ENCODE measurements at places on chromosomes 4 and X.

DNA sequence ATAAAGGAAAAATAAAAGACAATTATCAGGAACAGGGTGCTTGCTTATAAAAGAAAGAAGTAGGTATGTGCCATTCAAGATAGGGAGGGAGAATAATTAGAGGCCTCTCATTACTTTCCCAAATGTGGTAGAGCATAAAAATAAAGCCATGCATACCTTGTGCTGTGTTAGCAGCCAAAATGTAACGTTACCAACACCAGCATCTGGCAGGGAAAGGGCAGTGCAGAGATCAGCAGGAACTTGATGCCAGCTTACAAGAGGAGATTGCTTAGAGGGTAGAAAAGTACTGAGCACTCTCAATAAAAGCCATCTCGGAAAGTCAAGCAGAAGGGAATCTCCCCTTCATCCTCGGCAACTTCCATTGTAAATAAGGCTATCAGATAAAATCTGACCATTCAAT is 195.6 kb downstream of the RASL11B start:
- H3K4me3 ChIP-seq, result no peak overlapping the region
- no peaks in the 10 kb centered on the region for H3K27me3 ChIP-seq
- DNase-seq, result no peak
- no peaks in the 10 kb centered on the region for H3K36me3 ChIP-seq

DNA sequence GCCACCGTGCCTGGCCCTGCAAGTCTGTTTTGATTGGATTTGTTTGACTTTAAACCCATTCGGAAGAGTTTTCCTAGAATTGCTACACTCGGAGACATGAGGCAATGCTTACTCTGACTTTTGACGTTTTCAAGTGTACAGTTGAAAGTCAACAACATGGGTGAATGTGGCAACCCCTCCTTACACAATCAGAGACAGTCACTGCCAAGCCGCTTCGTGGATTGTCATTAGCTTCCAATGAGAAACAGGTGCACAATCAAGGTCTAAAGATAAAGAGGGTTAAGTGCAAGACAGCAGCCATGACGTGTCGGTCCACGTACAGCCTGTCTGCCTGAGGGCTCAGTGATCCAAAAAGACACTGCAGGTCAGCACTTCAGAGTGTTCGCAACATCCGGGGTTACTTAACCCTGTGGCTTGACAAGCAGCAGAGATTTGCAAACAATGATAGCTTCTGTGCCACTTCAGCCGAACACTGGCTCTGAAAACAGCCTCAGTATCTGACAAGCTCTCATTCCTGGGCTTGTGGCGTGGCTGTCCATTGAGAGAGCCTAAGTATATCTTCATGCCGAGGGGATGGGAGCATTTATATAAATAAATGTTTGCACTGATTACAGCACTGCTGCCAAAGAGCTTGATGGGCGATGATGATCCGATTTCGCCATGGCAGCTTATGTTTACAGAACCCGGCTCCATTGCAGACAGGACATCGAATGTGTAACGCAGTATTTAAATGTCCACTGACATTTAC is 180.0 kb downstream of the DHRSX start:
- H3K4me3 ChIP-seq, result no peak overlapping the region
- no peak overlapping the region for H3K27ac ChIP-seq
- no peak for DNase-seq
- H3K36me3 ChIP-seq, result no peaks in the 10 kb centered on the region

DNA sequence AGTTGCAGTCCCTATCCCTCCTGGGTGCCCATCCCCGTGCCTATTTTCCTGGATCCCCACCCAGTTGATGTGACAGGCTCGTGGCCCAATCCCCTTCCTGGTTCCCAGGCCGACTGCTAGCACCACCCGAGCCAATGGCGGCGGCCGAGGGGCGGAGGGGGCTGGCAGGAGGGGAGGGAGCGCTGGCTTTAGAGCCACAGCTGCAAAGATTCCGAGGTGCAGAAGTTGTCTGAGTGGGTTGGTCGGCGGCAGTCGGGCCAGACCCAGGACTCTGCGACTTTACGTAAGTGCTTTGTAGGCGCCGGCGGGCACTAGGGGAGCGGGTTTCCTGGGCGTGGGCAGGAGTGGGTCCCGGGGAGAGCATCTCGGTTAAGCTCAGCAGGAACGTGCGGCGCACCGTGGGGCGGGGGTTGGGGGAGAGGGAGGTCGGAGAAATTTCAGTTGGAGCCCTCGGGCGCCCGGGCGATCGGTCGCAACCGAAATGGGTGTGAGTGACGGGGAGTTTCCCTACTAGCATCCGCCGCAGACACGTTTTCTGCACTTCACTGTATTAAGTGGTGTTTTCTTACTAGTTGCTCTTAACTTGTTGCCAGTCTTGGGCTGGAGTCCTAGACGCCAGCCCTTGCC is at the start of gene PLS3:
PLS3 (plus strand) TSS at position 197 of the 627 bp plus-strand sequence. CDS start 49,077 bp downstream, outside the sequence.
- 0 out of 2 replicates have a peak, but pooled peaks cover 12% of the 10 kb centered on the region for H3K36me3 ChIP-seq
- DNase-seq, result peak; percentile 78

- H3K4me3 ChIP-seq, result no peak overlapping the region
- H3K36me3 ChIP-seq, result no peaks in the 10 kb centered on the region
- no peak overlapping the region for H3K27ac ChIP-seq
- no peaks in the 10 kb centered on the region for H3K27me3 ChIP-seq
Observed at GRCh38 chrX:113980953-113981352, 602.9 kb upstream of the HTR2C start.

GRCh38 chr4:139848028-139848427 is 182.4 kb downstream of the MGST2 start:
- peaks cover 13% of the 10 kb centered on the region for H3K4me1 ChIP-seq
- no peak for DNase-seq
- no peak overlapping the region for H3K4me3 ChIP-seq
- no peak overlapping the region for H3K27ac ChIP-seq
- H3K36me3 ChIP-seq, result no peaks in the 10 kb centered on the region
- H3K27me3 ChIP-seq, result no peaks in the 10 kb centered on the region

DNA sequence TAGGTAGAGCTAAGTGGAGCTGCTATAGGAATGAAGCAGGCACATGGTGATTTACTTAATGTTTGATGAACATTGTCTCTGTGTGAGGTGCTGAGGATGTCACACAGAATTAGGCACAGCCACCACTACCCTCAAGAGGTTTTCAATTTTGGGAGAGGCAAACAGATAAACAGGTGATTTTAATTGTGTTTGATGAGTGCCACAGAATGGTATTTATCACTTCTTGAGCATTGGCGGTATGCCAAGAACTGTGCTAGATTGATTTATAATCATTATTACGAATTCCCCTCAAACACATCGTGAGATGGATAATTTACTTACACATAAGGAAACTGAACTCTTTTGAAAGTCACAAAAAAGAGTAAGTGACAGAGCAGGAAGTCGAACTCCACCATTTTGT is 74.8 kb downstream of the FREM3 start:
- H3K27ac ChIP-seq, result no peak overlapping the region
- DNase-seq, result no peak
- H3K4me1 ChIP-seq, result no peaks in the 10 kb centered on the region
- no peak overlapping the region for H3K4me3 ChIP-seq
- H3K36me3 ChIP-seq, result no peaks in the 10 kb centered on the region

DNA sequence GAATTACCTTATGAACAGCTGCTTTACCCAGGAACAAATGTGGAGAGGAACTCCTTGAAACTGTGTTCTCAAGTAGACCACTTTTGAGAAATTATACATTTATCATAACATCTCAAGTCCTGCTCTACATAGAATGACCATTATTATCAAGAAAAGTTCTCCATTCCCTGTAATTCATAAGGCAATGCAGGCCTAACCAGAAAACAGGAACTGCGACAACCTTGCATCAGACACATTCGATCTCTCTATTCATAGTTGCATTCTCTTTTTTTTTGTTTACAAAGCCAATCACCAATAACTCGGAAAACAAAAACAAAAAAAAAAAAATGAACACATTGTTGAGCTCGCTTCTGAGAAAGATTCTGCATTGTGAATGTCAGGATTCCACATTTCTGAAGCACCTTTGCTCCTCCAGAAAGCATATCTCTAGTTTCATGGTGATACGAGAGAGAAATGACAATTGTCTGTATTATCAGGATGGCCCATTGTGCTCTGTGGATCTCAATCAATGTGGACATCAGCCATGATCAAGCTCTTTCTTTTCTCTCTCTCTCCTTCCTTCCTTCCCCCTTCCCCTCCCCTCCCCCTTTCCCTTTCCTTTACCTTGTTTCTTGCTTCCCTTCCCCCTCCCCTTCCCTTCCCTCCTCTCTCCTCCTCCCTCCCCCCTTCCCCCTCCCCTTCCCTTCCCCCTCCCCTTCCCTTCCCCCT is 32.4 kb upstream of the CD99 start:
- no peaks in the 10 kb centered on the region for H3K4me1 ChIP-seq
- H3K4me3 ChIP-seq, result no peak overlapping the region
- no peak for DNase-seq
- no peak overlapping the region for H3K27ac ChIP-seq
- H3K36me3 ChIP-seq, result no peaks in the 10 kb centered on the region
- H3K27me3 ChIP-seq, result no peaks in the 10 kb centered on the region

DNA sequence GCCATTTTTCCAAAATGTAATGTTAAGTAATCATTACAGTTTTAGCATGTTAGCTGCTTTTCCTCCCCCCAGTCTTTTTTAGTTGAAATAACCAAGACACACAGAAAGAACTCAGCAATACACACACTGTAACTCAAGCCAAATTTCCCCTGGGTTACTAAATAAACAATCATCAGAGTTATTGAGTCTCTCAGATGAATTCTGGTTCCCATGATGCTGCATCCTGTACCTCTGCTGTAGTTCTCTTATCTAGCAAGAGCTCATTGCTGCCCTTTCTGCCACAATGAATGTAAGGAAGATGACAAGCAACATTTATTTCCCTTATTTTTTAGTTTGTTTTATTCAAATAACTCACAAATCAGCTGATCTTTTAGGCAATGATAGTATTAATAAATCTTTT is 185.1 kb downstream of the ARHGAP6 start:
- no peaks in the 10 kb centered on the region for H3K36me3 ChIP-seq
- peaks cover 19% of the 10 kb centered on the region for H3K4me1 ChIP-seq
- H3K27ac ChIP-seq, result no peak overlapping the region
- H3K4me3 ChIP-seq, result no peak overlapping the region

DNA sequence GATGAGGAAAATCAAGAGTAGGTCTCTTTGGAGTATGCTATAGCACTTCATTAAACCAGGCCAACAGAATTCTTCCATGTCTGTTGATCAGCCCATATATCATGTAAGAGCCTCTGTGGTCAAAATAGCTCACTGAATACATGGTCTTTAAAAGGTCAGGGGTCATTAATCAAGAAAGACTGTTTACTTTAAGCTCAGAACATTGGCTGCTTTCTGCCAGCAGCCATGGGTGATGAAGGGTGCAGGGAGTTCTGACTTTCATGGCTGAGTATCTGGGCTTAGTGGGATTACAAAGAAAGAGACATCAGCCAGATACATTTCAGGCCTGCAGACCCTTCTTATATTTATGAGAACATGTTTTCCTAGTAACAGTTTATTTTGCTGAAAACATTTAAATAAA is 7.1 kb upstream of the C4orf54 start:
- no peak overlapping the region for H3K4me3 ChIP-seq
- no peak overlapping the region for H3K27ac ChIP-seq
- no peaks in the 10 kb centered on the region for H3K4me1 ChIP-seq
- no peak for DNase-seq

DNA sequence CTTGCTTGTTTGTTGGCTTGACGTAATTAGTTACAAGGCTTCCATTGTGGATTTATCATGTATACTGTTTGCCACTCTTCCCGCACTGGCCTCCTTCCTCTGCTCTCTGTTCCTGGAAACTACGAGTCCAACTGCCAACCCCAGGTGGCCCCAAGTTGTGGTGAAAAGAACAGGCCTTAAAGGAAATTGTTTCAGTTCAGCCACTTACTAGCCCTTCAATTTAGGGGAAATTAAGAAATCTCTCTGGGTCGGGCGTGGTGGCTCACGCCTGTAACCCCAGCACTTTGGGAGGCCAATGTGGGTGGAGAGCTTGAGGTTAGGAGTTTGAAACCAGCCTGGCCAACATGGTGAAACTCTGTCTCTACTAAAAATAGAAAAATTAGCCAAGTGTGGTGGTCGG is 28.0 kb downstream of the RBM47 start:
- H3K36me3 ChIP-seq, result no peaks in the 10 kb centered on the region
- H3K27me3 ChIP-seq, result no peaks in the 10 kb centered on the region
- H3K4me3 ChIP-seq, result no peak overlapping the region

DNA sequence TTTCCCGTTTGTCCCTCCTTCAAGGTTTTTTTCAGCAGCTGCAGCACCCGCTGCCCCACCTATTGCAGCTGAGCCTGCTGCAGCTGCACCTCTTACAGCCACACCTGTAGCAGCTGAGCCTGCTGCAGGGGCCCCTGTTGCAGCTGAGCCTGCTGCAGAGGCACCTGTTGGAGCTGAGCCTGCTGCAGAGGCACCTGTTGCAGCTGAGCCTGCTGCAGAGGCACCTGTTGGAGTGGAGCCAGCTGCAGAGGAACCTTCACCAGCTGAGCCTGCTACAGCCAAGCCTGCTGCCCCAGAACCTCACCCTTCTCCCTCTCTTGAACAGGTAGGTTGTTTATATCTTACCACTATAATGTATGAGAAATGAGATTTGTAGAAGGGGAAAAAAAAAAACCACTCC is 4.5 kb downstream of the PRR27 start:
- no peaks in the 10 kb centered on the region for H3K4me1 ChIP-seq
- H3K36me3 ChIP-seq, result no peaks in the 10 kb centered on the region
- no peak overlapping the region for H3K4me3 ChIP-seq
- DNase-seq, result no peak
- H3K27ac ChIP-seq, result no peak overlapping the region
- peaks cover 19% of the 10 kb centered on the region for H3K27me3 ChIP-seq

DNA sequence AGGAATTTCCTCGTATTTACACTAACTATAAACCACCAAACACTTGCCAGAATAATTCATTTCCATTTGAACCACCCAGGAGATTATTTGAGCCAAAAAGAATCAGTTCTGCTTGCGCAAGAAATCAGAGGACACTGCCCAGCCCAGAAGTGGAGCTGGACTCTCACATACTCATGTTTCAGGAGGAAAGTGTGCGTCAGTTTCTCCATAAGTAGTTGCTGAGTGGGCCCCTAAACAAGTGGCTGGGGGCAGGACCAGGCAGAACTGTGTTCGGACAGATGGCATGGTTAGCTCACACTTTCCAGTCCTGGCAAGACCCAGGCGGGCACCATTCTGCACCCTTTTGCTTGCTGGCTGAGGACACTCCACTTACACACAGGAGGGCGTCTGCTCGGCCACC is 38.8 kb downstream of the BTC start:
- no peaks in the 10 kb centered on the region for H3K4me1 ChIP-seq
- no peak overlapping the region for H3K27ac ChIP-seq
- no peak overlapping the region for H3K4me3 ChIP-seq

GRCh38 chrX:13069771-13070416 is 25.5 kb upstream of the FAM9C start:
- H3K27ac ChIP-seq, result peak overlapping the region; percentile 20
- peak; percentile 14 for DNase-seq
- no peaks in the 10 kb centered on the region for H3K27me3 ChIP-seq
- H3K4me1 ChIP-seq, result no peaks in the 10 kb centered on the region

GRCh38 chrX:133369065-133369464 is 46.2 kb downstream of the GPC4 start:
- H3K4me3 ChIP-seq, result no peak overlapping the region
- DNase-seq, result no peak
- no peaks in the 10 kb centered on the region for H3K27me3 ChIP-seq
- no peaks in the 10 kb centered on the region for H3K36me3 ChIP-seq
- H3K27ac ChIP-seq, result no peak overlapping the region
- no peaks in the 10 kb centered on the region for H3K4me1 ChIP-seq
